ENCODE measurements at places on chromosomes 2 and 18.
A peak's percentile ranks its signal among the peaks of the same experiment; 100 is the strongest.

DNA sequence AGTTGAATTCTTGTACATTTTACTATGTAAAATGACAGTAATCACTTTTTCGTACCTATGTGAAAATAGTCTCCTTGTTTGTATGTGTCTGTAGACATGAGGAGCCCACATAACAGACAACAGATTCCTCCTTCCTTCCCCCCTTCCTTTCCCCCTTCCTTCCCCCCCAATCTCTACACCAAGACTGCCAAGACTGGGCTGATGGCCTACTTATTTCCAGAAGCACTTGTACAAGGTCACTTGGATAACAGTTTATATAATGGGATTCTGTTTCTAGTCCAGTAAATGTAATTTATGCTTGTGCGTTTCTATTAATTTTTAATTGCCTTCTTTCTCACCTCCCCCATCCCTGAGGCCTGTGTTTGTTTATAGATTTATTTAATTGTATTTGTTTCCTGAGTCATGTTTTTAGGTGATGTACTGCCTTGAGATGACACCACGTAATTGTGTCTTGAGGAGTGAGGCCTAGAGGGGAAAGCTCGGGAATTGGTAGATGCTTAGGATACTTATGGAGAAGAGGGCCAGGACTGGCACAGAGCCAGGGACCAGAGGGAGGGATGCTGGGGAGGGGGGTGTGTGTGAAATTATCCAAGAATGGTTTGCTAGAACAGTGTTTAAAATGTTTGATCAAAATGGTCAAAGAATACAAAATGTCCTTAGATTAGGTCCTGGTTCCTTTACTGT, 12.3 kb downstream of the B3GNT2 start:
- no peak for DNase-seq

GRCh38 chr2:212592695-212593094, 54.1 kb upstream of the ERBB4 start:
- peak; percentile 4 for DNase-seq

DNA sequence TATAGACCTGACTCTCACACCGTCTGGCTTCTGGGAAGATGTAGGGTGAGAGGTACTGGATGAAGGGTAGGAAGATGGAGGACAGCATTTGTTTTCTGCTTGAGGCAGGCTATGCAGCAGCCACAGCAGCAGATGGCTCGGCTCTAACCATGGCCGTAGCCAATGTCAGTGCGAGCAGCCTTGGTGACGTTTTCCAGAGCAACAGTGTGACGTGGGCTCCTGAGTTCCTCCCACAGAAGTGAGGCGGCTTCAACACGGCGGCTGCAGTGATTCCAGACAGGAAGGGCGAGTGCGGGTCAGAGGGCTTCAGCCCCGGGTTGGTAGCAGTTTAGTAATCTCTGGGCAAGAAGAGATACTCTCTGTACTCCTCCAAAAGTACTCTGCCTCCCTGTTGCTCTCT, 133.0 kb upstream of the MYT1L start:
- no peak for DNase-seq

DNA sequence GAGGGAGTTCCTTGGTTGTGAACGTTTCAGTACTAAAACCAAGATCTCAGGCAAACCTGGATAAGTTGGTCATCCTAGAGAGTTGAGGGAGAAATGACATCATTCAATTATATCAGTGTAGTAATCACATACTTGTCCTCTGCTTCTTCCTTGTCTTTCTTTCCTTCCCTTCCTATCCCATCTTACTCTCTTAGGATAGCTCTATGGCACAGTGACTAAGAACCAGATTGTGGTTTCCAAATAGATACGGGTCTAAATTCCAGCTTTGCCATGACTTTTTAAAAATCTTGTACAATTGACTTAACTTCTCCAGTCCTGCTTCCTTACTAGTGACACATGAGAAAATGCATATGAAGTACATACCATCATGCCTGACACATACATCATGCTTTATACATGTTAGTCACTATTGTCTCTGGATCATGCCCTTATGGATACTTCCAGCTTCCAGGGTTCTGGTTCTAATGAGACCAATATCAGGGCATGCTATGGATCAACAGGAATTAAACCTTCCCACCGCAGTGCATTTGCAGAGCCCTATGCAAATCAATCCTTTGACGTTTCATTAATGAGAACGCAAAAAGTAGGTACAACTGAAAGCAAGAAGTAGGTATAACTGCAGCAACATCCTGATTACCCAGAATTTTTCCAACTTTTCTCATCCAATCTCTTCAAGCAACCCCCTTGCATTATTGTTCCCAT, 168.0 kb upstream of the KLF7 start:
- peak; percentile 48 for DNase-seq

- DNase-seq, result no peak
Measured at GRCh38 chr2:33660416-33661123, 61.5 kb upstream of the FAM98A start.

DNA sequence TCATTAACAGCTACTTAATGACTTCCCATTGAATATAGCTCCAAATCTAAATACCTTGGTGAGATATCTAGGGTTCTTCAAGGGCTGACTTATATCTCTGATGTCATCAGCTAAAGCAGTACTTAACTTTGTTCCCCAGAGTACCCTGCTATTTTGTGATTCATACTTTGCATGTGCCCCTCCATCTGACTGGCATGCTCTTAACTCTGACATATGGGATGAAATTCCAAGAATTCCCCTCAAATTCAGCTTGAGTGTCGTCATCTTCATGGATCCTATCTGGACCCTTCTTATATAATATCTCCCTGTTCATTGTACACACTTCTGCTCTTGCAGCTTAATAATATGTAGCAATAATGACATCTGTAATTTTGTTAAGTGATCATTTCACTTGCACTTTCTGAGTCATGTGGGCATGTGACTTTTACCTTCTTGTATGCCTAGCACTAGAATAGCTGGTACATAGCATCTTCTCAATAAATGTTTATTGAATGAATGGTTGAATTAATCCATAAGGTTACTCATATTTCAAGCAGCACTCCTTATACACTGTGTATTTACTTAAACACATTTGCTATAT, 172.9 kb downstream of the WDR7 start:
- peak; percentile 39 for DNase-seq

DNA sequence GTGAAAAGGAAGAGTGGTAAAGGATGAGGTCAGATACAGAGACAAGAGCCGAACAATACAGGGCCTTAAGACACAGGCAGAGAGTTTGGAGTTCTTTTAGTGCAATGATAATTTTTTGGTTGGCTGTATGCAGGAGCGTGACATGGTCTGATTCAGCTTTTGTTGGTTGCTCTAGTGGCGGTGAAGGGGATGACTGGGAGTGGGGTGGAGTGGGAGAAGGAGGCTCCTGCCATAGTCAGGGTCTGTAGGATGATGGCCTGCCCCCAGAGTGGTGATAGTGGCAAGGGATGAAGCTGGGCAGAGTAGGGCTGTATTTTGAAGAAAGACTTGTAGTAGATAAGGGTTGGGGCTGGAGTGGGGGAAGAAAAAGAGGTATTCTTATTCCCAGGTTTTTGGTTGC, 306.6 kb upstream of the VWC2L start:
- no peak for DNase-seq

- no peak for DNase-seq
Measured at GRCh38 chr2:8098476-8099266, 583.2 kb upstream of the ID2 start.

DNA sequence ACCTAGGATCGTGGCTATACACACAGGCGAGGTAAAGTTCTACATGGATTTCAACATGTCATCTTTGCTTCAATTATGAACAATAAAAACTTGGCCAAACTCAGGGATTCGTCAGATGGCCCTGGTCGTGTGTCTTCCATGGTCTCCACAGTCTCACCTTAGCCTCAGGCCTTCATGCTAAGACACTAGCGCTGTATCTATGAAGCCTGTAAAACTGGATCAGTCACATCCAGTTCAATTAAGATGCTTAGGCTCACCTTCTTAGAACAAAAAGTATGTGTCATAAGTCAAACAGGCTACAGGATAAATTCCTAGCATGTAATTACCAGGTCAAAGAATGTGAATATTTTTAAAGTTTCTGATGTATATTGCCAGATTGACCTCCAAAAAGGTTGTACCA, 113.7 kb upstream of the NRP2 start:
- DNase-seq, result no peak

DNA sequence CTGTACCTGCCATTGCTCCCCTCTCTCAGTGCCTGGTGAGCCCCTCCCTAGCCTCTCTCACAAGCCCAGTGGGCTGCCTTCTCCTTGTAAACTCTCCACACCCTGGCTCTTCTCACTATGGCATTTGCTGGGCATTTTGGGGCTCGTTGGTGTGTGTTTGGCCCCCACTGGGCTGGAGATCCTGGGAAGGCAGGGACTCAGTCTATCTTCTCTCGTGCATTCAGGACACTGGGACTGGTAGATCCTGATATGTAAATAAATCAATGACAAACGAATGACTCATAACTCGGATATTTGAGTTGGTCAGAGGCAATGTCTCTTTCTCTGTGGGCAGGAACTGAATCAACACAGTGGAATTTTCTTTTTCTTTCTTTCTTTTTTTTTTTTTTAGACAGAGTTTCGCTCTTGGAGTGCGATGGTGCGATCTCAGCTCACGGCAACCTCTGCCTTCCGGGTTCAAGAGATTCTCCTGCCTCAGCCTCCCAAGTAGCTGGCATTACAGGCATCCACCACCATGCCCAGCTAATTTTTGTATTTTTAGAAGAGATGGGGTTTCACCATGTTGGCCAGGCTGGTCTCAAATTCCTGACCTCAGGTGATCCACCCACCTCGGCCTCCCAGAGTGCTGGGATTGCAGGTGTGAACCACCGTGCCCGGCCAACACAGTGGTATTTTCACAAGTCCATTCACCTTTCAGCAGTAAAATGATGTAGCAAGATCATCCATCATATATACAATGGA, 144.6 kb upstream of the SPRED2 start:
- DNase-seq, result peak; percentile 95

DNA sequence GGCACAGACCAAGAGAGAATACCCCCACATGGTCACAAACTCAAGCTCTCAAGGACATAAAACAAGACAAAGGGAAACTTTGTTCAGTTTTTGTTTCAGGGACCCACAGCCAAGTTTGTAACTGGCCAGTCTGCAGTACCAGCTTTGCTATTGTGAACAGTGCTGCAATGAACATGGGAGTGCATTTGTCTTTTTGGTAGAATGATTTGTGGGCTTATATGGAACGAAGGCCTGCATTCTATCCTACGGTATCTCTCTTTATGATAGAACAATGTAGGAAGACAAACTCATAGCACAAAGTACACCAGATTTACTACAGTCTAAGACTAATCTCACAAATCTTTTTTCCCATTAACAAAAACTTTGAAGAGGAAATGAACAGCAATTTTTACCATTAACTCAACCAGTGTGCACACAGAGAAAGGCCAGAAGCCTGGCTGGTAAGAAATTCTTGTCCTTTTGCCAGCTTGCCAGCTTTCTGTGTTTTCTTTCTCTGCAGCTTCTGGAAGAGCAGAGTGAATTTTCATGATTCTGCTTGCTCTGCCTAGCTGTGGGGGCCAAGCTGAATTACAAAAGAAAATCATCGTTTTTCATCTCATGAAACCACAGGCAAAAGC, 37.1 kb upstream of the FEZ2 start:
- no peak for DNase-seq

DNA sequence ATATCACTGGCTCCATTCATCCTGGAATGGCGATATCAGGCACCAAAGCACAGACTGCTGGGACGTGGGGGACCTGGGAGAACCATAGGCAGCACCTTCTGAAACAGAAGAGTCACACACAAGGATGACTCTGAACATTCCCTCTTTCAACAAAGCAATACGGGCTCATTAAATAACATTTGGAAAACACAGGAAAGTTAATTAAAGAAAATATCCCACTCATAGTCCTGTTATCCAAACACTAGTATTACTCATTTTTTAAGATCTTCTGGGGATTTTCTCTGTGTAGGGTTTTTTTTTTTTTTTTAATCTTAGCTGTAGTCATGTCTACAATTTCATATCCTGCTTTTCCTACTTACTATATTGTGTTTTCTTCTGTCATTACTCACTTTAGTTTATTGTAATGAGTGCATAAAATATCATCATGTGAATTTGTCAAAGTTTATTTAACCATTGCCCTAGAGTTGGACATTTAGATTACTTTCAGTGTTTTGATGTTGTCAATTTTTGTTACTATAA, 70.0 kb upstream of the SP3 start:
- DNase-seq, result peak; percentile 41

GRCh38 chr2:98084869-98085238, 2.1 kb upstream of the VWA3B start:
- no peak for DNase-seq

GRCh38 chr2:110143982-110144381, 28.4 kb upstream of the MALL start:
- DNase-seq, result no peak

- DNase-seq, result peak; percentile 38
Measured at GRCh38 chr2:223081789-223082188, 29.8 kb downstream of the KCNE4 start.

DNA sequence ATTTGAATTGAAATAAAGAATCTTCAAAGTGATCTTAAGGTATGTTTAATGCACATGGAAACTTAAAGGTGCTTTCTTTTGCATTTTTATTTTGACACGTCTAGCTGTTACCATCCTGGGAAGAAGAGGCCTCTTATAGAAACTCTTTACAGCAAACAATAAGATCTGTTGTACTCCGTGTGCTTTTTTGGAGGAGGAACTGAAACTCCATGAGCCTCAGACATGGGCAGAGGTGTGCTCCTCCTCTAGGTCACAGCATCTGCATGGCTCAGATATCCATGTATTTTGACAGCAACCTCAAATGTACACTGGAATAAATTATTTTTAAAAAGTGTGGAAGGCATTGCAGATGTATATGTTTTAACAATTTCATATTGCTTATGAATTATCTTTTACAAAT, 783.3 kb upstream of the SALL3 start:
- no peak for DNase-seq

DNA sequence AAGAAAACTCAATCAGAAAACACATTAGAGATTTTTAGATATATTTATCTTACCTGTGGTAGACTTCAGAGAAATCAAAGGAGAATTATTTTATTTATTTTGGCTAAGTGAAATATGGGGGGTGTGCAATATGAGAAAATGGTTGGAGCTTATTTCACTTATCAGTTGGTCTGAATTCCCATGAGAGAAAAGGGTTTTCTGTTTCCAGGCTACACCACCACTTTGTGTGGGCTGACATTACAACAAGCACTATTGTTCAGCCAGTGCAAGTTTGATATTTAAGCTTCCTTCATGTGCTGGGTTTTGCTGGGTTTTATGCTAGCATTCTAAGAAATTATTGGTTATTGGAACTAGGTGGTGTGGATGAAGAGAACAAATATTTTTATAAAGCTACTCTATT, 33.5 kb downstream of the RMND5A start:
- DNase-seq, result no peak

GRCh38 chr18:61322265-61322873, 10.9 kb upstream of the CDH20 start:
- DNase-seq, result peak; percentile 58

Data from fibroblast of mammary gland (primary cell).